Upper lobe of left lung (tissue), 6 donors: ENCODE measurements at places on chromosomes 6 and 20. TPM values are rescaled to one million over a fixed set of nuclear protein-coding genes. Genes with fewer than 3 reads are reported as not detected.

DNA sequence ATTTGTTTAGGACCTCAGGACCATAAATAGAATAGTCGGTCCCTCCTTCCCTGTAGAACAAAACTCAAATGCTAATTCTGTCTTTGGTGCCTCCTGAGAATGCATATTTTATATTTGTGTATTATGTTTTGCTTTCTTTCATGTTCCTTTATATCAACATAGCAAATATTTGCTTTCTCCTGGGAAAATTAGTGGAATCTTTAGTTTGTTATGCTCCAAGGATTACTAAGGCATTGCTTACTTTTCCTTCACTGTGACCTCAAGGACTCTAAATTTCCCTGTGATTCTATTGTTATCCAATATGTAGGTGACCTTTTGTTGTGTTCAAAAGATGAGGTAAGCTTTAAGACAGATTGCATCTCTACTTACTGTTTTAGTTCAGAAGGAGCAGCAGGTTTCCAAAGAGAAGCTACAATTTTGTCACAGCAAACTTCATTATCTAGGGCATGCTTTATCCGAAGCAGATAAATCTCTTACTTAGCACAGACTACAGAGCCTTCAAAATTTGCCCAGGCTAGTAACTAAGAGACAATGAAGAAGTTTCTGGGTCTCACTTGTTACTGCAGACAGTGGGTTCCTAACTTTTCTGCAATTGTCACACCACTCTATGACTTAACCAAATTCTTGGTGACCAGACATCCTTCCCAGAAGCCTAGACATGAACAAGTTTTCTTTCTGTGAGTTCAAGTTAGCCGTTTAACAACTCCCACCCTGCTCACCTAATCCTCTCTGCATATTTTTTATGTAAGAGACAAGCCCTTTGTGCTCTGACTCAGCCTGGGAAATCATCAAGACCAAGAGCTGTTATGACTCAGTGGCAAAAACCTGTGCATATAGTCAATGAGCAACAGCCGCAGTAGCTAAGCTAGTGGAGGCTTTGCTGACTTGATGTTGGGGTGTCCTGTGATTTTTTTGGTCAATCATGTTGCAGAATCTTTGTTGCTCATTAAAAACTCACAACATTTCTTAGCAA, 378.8 kb downstream of the QKI start:
- H3K27ac ChIP-seq: no peak overlapping the region

DNA sequence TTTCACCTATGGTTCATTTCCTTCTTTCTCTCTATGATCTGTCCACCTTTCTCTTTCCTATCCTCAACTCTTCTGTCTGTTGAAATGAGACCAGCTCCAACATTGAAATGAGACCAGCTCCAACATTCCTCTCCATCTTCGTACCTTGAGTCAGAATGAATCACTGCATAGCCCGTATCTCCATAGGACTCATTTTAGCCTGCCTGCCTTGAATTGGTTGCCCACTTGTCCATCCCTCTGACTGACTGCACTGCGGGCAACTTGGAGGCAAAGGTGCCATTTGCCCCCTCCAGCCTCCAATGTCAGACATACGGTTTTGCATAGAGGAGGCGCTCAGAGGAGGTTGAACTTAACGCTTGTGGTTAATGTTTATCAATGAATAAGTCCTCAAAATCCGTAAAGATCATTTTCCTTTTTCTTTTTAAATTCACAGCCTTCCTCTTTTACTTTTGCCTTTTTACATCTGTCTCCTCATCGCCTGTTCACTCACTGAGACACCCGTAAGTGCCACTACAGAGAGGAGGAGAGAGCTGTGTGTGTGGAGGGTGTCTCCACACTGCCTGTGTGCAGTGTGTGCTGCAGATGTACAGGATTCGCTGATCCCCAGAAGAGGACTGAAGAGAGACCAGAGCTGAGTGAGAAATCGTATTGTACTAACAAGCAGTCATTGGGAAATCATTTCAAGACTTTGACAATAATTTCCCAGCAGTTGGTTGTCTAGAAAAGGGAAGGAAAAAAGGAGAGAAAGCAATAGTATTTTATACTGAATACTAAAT, 579.6 kb upstream of the MAP3K7 start:
- H3K4me1 ChIP-seq: no peaks in the 10 kb centered on the region
- H3K36me3 ChIP-seq: no peaks in the 10 kb centered on the region

- no peaks in the 10 kb centered on the region for H3K27me3 ChIP-seq
- no peak overlapping the region for H3K4me3 ChIP-seq
- H3K36me3 ChIP-seq: no peaks in the 10 kb centered on the region
- H3K27ac ChIP-seq: no peak overlapping the region
Observed at GRCh38 chr6:127547215-127547614, 28.1 kb upstream of the MTCL3 start.

DNA sequence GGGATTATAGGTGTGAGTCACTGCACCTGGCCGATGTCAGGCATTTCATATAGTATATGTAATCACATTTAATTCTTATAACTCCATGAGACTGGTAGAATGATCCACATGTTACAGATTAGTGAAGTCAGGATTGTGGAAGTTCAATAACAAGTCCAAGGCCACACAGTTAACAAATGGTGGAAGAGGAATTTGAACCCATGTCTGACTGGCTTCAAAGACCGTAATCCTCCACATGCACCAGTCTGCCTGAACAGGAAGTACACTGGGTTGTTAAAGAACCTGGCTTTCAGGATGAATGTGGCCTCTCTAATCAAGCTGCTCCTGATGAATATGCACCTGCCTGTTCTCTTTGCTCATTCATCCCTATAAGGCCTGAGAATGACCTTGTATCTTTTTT, 122.0 kb upstream of the HDAC2 start:
- DNase-seq: no peak
- no peaks in the 10 kb centered on the region for H3K4me1 ChIP-seq
- no peak overlapping the region for H3K27ac ChIP-seq

DNA sequence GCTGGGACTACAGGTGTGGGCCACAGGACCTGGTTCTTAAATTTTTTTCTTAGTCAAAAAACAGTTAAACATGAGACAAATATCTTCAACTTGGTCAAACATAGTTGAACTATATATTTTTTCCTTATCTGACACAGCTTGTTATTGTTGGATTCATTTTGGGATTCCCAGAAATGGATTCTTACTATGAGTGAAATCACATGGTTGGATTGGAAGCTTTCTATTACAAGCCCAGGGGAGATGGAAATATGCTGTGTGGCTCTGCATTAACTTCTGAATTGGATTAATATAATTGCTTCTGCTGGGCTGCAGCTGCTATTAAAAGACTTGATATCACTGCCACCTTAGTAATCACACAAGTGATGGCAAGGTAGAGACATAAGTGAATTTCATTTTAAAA, 126.4 kb upstream of the DUSP22 start:
- no peak overlapping the region for H3K4me3 ChIP-seq
- DNase-seq: no peak
- H3K36me3 ChIP-seq: no peaks in the 10 kb centered on the region
- H3K27me3 ChIP-seq: no peaks in the 10 kb centered on the region

GRCh38 chr6:135322427-135323201, 141.5 kb downstream of the MYB start:
- DNase-seq: no peak
- H3K4me3 ChIP-seq: no peak overlapping the region
- H3K36me3 ChIP-seq: no peaks in the 10 kb centered on the region
- no peak overlapping the region for H3K27ac ChIP-seq

Gene SLC25A27
- total RNA-seq: 56.3 TPM

DNA sequence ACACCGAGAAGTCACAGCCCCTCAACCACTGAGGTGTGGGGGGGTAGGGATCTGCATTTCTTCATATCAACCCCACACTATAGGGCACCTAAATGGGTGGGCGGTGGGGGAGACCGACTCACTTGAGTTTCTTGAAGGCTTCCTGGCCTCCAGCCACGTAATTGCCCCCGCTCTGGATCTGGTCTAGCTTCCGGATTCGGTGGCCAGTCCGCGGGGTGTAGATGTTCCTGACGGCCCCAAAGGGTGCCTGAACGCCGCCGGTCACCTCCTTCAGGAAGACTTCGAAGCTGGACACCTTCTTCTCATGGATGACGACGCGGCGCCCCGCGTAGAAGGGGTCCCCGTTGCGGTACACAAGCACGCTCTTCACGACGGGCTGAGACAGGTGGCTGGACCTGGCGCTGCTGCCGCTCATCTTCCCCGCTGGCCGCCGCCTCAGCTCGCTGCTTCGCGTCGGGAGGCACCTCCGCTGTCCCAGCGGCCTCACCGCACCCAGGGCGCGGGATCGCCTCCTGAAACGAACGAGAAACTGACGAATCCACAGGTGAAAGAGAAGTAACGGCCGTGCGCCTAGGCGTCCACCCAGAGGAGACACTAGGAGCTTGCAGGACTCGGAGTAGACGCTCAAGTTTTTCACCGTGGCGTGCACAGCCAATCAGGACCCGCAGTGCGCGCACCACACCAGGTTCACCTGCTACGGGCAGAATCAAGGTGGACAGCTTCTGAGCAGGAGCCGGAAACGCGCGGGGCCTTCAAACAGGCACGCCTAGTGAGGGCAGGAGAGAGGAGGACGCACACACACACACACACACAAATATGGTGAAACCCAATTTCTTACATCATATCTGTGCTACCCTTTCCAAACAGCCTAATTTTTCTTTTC, at the start of gene DCDC2:
Gene DCDC2, minus strand, starts transcription at position 724 of the 883 bp plus-strand sequence. Its CDS starts 309 bp downstream, at position 415.
- no peaks in the 10 kb centered on the region for H3K36me3 ChIP-seq
- H3K27me3 ChIP-seq: no peaks in the 10 kb centered on the region
- H3K27ac ChIP-seq: peak within 1 kb of the TSS; percentile 57
- peaks cover 9% of the 10 kb centered on the region for H3K4me1 ChIP-seq
- DNase-seq: peak; percentile 94
- H3K4me3 ChIP-seq: no peak within 1 kb of the TSS

Gene AK9
- total RNA-seq: 6.7 TPM

- H3K27ac ChIP-seq: no peak overlapping the region
- no peak for DNase-seq
- no peak overlapping the region for H3K4me3 ChIP-seq
- H3K4me1 ChIP-seq: peaks cover 12% of the 10 kb centered on the region
- no peaks in the 10 kb centered on the region for H3K27me3 ChIP-seq
- no peaks in the 10 kb centered on the region for H3K36me3 ChIP-seq
Observed at GRCh38 chr20:38114353-38114791, 50.7 kb downstream of the TGM2 start.

DNA sequence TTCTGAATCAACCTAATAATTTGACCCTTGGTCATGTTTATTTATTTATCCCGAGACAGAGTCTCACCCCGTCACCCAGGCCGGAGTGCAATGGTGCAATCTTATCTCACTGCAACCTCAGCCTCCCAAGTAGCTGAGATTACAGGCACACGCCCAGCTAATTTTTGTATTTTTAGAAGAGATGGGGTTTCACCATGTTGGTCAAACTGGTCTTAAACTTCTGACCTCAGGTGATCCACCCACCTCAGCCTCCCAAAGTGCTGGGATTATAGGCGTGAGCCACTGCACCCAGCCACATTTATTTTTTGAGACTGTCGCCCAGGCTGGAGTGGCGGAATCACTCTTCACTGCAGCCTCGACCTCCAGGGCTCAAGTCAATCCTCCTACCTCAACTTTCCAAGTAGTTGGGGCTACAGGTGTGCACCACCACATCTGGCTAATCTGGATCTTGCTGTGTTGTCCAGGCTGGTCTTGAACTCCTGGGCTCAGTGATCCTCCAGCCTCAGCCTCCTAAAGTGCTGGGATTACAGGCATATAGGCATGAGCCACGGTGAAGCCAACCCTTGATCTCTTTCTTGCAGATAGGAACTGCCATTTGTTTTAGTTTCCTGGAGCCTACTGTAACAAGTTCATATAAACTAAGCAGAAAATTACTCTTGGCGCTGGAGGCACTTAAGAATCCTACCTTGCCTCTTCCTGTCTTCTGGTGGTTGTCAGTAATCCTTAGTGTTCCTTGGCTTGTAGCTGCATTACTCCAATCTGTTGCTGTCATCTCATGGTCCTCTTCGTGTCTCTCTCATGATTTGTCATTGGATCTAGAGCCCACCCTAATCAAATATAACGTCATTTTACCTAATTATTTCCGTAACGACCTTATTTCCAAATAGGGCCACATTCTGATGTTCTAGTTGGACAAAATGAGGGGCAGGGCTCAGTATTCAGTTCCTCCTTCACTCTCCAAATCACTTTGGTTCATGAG, 2.3 kb downstream of the RPS18 start:
- no peak for DNase-seq
- no peaks in the 10 kb centered on the region for H3K27me3 ChIP-seq

Gene STK38
- total RNA-seq: 26.0 TPM

- H3K4me3 ChIP-seq: no peak overlapping the region
- H3K27ac ChIP-seq: peak overlapping the region; percentile 36
- H3K4me1 ChIP-seq: peaks cover 17% of the 10 kb centered on the region
- no peak for DNase-seq
Observed at GRCh38 chr20:1941226-1941625, 46.0 kb downstream of the SIRPA start.

Gene MOXD1
- 24.4 TPM for total RNA-seq

Gene UST
- total RNA-seq: 10.2 TPM

GRCh38 chr6:24359640-24360454, 2.0 kb upstream of the DCDC2 start:
- peak; percentile 79 for DNase-seq
- H3K4me1 ChIP-seq: peaks cover 15% of the 10 kb centered on the region
- H3K36me3 ChIP-seq: no peaks in the 10 kb centered on the region
- H3K27me3 ChIP-seq: no peaks in the 10 kb centered on the region
- H3K4me3 ChIP-seq: peak overlapping the region; percentile 55
- peak overlapping the region; percentile 54 for H3K27ac ChIP-seq

GRCh38 chr6:16694781-16695578, 66.3 kb downstream of the ATXN1 start:
- H3K4me3 ChIP-seq: no peak overlapping the region
- DNase-seq: no peak
- H3K36me3 ChIP-seq: no peaks in the 10 kb centered on the region
- no peak overlapping the region for H3K27ac ChIP-seq
- H3K4me1 ChIP-seq: peaks cover 48% of the 10 kb centered on the region

- no peak overlapping the region for H3K27ac ChIP-seq
- H3K4me1 ChIP-seq: no peaks in the 10 kb centered on the region
- no peak for DNase-seq
- H3K36me3 ChIP-seq: no peaks in the 10 kb centered on the region
Observed at GRCh38 chr6:68901044-68901443, 266.0 kb downstream of the ADGRB3 start.

- no peaks in the 10 kb centered on the region for H3K36me3 ChIP-seq
- H3K27ac ChIP-seq: no peak overlapping the region
- H3K4me3 ChIP-seq: no peak overlapping the region
Observed at GRCh38 chr6:67722861-67723261, 912.2 kb upstream of the ADGRB3 start.

DNA sequence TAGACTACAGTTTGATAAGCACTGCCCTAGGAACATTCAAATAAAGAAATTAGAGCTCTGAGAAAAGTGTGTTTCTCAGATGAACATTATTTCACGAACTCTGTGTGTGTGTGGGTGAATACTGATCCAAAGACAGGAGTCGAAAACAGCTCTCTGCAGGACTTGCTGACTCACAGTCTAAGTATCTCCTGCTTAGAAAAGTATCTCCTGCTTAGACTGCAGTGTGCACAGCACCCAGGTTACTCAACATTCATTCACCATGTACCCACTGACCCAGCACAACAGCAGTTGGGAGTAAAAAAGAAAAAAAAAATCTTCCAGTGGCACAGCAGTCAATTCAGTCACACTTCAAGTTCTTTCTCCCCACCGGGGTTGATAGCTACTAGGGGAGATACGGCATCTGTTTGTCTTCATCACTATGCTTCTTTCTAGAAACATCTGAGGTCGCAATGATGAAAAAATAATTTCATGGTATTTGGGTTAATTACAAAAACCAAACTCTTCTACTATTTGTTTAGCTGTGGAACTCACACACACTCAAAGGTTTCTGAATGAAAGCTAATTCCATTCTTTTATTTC, 48.0 kb downstream of the GCLC start:
- peaks cover 28% of the 10 kb centered on the region for H3K36me3 ChIP-seq
- H3K4me3 ChIP-seq: no peak overlapping the region
- H3K27me3 ChIP-seq: no peaks in the 10 kb centered on the region
